CD4-positive, alpha-beta T cell treated with Interleukin-6 for 4 hours (primary cell): ENCODE measurements at places on chromosomes 5 and 9.

DNA sequence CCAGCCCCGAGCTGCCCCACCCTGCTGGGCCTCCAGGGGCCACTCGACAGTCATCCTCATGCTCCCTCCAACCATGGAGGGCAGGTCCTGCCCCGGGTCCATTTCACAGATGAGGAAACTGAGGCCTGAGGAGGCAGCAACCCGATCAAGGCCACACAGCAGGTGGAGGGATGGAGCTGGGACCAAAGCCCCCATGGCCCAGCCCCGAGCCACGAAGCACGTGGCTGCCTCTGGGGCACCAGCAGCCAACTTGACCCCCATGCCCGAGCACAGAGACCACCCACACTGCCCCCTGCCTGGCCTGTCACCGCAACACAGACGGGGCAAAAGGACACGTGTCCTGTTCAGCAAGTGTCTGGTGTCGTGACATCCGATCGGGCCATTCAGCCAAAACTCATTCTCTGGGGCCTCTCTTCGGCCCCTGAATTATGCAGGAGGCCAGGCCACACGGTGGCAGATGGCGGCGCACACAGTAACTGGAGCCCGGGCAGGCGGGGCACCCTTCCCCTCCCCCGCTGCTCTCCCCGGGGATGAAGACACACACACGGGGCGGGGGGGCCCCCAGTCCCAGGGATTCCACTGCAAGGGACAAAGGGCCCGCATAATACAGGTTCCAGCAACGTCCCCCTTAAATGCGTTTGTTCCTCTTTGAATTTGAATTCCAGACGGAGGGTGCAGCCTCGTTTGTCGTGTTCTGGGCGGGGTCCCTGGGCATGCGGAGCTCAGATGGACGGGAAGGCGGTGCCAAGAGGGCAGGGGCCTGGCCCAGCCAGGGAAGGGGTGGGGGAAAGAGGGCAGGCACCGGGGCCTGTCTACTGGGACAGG, 29.4 kb upstream of the TMEM250 start:
- DNase-seq: no peak

DNA sequence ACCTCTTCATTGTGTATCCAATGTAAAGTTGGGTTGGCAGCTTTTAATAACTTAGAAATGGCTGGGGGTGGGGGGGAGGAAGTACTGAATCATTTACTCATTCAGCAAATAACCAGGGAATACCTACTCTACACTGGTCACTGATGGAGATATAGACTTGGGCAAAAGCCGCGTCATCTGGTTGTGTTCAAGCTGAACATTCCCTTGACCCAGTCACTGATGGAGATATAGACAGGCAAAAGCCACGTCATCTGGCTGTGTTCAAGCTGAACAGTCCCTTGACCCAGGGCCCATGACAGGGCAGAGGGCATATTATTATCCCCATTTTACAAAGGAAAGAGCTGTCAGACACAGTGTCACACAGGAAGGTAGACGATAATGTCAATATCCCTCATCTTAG, 32.6 kb downstream of the FOXI1 start:
- no peak for DNase-seq

GRCh38 chr5:116013936-116014335, 18.3 kb upstream of the ARL14EPL start:
- DNase-seq: no peak

GRCh38 chr5:113692891-113693457, 179.5 kb downstream of the YTHDC2 start:
- DNase-seq: no peak

- no peak for DNase-seq
Measured at GRCh38 chr5:63127054-63127453, 548.4 kb downstream of the LRRC70 start.

GRCh38 chr5:69033690-69034089, 60.1 kb upstream of the SLC30A5 start:
- no peak for DNase-seq

- DNase-seq: no peak
Measured at GRCh38 chr9:34572092-34572491, 17.4 kb downstream of the CNTFR start.

DNA sequence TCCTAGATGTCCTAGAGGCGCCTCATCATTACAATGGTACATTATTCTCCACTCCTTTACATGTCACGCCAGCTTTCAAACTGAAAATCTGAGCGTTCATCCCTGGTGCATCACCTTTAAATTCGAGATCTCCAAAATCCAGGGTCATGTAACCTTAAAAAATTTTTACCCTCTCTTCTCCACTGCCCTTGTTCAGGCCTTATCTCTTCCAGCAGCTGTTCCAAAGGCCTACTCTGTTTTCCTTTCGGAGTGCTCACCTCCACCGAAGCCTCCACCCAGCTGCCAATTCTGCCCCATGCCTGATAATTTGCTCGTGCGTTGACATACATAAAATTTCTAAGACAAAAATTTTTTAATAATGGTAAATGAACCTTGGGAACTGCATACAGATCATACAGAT, 950 bp upstream of the MSH3 start:
- DNase-seq: no peak

GRCh38 chr9:138082918-138083636, 205.5 kb downstream of the CACNA1B start:
- no peak for DNase-seq

- no peak for DNase-seq
Measured at GRCh38 chr9:8917956-8918739, 1118.6 kb upstream of the DMAC1 start.

GRCh38 chr9:804026-804425, 37.5 kb upstream of the DMRT1 start:
- DNase-seq: no peak

GRCh38 chr5:124744170-124744971, 2.1 kb downstream of the ZNF608 start:
- DNase-seq: no peak

GRCh38 chr5:142600611-142601358, 85.1 kb downstream of the FGF1 start:
- DNase-seq: no peak

- no peak for DNase-seq
Measured at GRCh38 chr5:67291066-67291465, 94.5 kb upstream of the CD180 start.

- DNase-seq: no peak
Measured at GRCh38 chr5:66796305-66797292, 200.4 kb downstream of the MAST4 start.

GRCh38 chr5:97657239-97657638, 474.2 kb upstream of the RIOK2 start:
- DNase-seq: no peak

DNA sequence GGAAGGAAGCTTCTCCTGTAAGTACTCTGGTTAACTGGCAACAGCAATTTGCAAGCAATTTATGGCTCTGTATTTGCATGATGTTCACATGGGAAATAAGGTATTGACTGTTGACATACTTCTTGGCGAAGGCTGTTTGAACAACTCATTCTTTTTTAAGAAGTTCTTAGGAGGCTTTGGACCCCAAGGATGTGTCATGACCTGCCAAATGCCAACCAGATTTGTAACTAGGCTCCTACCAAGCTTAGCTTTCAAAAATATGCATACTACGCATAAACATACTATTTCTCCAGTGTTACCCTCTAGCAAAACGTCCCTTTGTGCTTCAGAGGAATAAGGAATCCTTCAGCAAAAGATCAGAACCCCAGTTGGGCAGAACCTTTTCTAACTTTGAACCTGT, 165.2 kb upstream of the MSX2 start:
- DNase-seq: no peak

GRCh38 chr9:111839987-111840386, 45.2 kb upstream of the SHOC1 start:
- DNase-seq: no peak

- no peak for DNase-seq
Measured at GRCh38 chr9:33823801-33824200, 6.8 kb downstream of the UBE2R2 start.

GRCh38 chr5:132483101-132483500, 7.5 kb downstream of the IRF1 start:
- no peak for DNase-seq

GRCh38 chr9:91560301-91560700, 136.7 kb upstream of the NFIL3 start:
- DNase-seq: no peak

DNA sequence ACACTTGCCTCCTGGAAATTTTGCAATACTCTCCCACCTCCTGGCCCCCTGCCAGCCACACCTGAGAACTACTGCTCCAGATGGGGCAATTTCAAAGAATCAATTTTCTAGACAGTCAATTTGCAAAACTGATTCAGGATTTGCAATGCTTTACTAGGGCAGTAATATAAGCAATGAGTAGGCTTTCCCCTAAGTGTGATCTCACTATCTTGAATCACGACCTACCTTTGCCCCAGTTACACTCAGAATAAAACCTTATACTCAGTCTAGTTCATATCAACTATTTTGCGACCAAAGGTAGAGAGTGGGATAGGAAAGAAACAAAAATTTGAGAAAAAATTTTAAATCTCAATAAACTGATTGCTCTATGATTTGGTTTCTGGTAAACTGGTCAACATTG, 54.4 kb downstream of the DROSHA start:
- no peak for DNase-seq
